ENCODE measurements at places on chromosomes 11 and 22.

- DNase-seq = no peak
Measured at GRCh38 chr22:21761086-21761485, 25.5 kb upstream of the YPEL1 start.

DNA sequence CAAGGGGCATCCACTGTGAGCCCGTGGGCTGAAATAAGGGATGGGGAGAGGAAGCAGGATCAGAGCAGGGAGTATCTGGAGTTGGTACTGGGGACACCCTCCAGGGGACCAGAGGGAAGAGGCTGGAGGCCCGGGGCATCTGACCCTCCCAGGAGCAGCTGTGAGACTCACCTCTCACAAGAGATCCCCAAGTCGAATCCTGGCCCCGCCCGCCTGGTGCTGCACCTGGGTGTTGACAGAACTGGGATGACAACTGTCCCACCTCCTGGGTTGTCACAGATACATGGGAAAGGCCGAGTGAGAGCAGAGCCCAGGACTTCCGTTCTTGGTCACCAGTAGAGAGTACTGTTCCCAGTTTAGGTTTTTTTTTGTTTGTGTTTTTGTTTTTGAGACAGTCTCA lies 78.9 kb downstream of the CELSR1 start:
- DNase-seq = no peak

DNA sequence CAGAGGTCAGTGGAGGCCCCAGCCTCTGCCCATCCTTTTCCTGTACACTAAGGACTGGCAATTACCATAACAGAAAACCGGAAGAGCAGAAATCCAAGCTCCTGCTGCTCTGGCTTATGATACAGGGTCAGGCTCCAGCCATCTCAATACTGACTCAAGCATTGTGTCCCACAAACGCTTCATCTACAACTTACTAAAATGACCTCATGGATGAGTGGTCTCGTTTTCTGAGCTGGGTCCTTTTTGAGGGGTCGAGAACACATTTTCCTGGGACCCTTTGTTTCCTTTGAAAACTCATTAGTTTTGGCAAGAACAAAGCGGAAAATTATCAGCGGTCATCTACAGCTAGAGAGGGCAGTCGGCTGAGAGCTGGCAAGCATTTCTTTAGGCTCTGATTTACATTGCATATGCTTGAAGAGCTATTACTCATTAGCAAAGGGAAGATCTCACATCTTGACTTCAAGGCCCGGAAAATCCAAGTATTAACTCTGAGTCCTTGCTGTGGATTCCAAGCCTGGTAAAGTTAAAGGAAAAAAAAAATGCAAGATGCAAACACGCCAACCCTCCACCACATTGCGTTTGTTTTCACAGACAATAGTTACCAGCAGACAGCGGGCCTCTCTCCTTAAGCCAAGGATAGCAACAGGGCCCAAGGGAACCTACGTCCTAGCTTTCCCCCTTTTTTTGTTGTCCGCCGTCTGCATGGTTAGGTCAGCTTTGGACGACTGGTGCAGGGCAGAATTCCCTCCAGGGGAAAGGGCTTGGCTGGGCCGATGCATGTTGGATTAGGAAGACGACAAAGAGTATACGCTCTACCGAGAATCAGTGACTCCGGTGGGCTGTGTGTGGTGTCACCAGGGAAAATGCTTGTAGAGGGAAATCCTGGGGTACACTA lies 1.8 kb downstream of the TESMIN start:
- DNase-seq = no peak

GRCh38 chr11:8298801-8299786 lies 35.4 kb upstream of the LMO1 start:
- no peak for DNase-seq

DNA sequence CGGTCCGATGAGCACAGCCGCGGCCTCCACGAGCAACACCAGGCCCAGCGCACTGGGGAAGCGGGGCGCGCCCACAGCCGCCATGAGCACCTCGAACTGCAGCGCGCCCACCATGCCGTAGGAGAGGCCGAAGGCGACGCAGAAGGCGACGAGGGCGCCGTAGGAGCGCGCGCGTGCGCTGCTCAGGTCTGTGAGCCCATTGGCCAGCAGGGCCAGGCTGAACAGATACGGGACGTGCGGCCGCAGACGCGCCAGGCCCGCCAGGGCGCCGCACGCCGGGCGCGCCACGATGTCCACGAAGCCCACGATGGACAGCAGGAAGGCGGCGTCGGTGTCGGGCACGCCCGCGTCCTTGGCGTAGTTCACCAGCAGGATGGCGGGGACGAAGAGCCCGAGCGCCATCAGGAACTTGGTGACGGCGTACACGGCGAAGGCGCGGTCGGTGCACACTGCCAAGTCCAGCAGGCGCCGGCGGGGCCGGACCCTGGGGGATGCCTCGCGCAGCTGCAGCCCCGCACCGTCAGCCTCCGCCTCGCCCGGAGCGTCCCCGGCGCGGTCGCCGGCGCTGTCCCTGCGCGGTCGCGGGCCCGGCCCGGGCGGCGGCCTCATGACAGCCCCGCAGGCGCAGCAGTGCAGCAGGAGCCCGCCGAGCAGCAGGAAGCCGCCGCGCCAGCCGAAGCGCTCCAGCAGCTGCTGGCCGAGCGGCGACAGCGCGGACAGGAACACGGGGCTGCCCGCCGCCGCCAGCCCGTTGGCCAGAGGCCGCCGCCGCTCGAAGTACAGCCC lies 2.9 kb downstream of the SLC16A8 start:
- DNase-seq = no peak

DNA sequence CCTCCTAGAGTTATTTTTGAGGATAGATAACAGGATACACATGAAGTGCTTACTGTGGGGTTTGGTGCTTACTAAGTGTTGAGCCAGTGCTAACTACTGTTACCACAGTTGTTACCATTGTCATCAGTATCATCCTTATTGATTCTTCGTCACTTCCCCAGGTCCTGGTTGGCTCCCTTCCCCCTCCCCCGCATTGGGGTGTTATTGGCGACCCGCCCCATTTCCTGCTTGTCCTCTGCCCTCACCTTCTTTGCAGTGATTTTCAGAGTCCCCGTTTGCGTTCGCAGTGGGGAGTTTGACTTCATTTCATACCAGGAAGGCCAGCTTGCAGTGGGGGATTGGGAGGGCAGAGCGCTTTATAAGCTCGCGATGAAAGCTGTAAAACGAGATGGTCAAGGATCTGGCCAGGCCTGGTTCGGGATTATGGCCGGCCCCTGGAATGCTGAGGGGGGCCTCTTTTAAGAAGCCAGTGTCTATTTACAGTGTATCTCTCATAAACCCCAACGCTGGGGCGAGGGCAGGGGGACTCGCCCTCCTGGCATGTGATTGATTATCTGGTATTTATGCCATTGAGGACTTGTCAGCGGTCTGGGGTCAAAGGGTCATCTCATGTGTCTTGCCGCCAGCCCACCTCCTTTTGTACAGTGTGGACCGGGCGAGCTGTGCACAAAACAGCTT lies 84.6 kb upstream of the NNMT start:
- DNase-seq = no peak

All from CD8-positive, alpha-beta memory T cell (primary cell).